HS-27A (cell line): ENCODE measurements at places on chromosomes 7 and 10.

- DNase-seq = no peak
Measured at GRCh38 chr7:121278120-121279021, 50.4 kb upstream of the WNT16 start.

DNA sequence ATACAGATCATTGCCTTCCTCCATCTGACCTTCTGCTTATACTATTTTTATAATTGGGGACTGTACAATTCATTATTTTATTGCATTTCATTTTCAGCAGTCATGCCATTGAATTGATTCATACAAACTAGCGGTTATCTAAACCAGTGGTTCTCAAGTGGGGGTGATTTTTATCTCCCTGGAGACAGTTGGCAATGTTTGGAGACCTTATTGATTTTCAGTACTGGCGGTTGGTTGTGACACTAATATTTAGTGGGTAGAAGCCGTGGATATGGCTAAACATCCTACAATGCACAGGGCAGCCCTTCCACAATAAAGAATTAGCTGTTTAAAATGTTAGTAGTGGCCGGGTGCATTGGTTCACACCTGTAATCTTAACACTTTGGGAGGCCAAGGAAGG, 765.9 kb downstream of the LRMDA start:
- no peak for DNase-seq

DNA sequence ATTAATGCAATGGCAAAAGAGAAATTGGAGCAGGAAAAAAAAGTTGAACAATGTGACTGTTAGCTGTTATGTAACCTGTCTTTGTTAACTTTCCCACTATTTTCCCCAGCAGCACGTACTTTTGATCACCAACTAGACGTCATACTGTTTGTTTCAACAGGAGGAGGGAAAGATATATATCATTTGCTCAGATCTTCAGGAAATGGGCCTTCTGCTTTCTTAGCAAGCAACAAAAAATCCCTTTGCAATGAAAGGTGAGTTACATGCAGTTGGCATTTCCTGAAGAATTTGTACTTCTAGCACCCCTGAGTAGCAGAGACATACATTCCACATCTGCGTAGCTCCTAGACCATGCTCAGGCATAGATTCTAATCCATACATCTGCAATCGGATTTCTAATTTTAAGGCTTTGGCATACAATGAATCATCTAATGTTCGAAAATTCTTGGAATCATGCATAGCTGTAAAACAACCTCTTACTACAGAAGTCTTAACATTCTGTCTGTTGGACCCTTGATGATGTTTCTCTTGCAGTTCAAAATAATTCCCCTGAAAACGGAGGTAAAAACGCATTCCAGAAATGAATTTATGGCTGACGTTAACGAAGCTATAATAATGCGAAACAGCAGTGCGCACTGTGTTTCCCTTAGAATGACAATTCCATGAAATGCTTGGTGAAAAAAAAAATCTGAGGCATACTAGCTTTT, 286.9 kb upstream of the MGMT start:
- DNase-seq = no peak

- DNase-seq = no peak
Measured at GRCh38 chr7:45089341-45089891, 647 bp upstream of the NACAD start.

GRCh38 chr10:31393844-31394243, 74.8 kb downstream of the ZEB1 start:
- no peak for DNase-seq

- DNase-seq = no peak
Measured at GRCh38 chr10:106972381-106972780, 192.1 kb downstream of the SORCS1 start.

- no peak for DNase-seq
Measured at GRCh38 chr7:151386301-151387160, 23.3 kb downstream of the WDR86 start.

DNA sequence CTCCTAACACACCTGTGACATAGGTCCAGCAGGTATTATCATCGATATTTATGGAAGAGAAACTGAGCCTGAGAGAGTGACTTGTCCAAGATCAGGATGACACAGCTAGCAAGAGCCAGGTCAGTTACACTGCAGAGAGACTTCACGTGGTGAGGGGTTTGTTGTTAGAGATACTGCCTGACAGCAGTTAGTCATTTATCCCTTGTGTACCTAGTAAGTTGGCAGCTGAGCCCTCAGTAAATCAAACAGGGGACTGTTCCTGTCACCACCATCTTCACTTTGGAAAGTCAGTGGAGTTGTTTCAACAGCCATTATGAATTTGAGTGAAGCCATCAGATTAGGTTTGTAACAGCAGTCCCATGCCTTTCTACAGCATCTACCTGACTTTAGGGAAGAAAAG, 87.5 kb upstream of the GATA3 start:
- no peak for DNase-seq

GRCh38 chr10:14296065-14296709, 34.5 kb downstream of the FRMD4A start:
- no peak for DNase-seq

DNA sequence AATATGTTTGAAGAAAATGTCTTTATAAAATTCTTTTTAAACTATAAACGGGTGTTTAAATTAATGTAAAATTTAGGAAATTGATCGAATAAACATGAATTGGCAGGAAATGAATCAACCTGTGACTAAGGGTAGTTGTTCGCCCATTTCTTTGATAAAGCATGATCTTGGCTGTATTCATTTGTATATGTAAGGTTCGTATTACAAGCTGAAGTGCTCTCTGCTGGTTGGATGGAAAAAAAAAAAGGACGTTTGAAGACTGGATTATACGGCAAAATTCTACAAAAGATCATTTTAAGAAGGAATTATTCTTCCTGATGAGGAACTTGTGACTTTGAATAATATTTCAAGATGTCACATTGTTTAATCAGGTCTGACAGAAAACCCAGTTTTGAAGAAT, 185.4 kb upstream of the ANK3 start:
- no peak for DNase-seq

DNA sequence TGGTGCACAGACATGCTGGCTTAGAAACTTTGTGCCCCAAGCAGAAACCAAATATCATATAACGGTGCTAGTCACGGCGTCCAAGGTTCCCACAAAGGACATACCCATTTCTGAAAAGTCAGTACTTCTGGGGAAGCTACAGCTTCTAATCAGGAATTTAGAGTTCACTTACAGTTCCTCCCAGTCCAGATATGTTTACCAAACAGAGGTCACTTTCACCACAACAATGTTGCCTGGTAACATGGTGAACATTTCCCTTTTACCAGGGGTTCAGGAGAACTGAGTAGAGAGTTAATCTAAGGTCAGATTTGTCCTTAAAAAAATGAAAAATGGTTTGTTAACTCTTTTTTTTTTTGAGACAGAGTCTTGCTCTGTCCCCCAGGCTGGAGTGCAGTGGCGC, 265.9 kb upstream of the MKLN1 start:
- no peak for DNase-seq

DNA sequence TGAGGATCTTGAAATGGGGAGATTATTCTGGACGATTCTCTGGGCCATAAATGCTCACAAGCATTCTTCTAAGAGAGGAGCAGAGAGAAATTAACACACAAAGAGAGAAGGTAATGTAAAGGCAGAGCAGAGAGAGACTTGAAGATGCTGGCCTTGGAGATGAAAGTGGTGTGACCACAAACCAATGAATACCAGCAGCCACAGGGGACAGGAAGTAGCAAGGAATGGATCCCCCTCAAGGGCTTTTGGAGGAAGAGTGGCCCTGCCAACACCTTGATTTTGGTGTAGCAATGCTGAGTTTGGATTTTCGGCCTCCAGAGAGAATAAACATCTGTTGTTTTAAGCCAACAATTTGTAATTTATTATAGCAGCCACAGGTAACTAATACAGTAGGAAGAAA, 1155.6 kb downstream of the TYW1 start:
- no peak for DNase-seq

DNA sequence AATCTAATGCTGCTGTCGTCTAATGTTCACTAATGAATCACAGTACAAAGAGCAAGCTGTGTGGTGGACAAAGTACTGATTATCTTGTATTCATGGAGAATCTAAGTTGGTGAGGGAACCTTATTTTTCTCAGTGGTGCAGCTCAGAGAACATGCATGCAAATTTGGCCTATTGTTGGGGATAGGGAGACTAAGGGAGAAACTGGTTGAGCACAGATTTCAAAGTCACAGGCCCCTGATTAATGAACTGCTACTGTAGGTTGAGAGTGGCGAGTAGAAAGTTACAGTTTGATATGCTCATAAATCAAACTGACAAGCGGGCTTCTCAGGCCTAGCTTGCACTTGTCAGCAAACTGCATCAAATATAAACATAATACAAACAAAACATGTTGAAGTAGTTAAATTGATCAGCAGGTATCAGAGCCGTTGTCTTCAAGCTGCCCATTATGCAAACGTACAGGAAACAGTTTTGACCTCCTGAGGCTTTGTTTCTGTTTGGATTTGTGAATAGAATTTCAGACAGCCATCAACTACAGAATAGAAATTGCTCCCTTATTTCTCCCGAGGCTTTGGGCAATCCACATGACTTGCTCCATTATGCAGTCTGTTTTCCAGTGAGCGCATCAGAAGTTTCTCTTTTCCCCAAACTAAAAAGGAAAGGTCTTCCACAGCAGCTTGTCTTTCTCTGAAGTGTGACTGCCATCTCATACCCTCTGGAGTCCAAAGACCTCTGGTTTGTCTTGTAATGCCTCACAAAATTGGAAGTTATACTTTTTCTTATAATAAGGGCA, 215.8 kb downstream of the FOXP2 start:
- no peak for DNase-seq

DNA sequence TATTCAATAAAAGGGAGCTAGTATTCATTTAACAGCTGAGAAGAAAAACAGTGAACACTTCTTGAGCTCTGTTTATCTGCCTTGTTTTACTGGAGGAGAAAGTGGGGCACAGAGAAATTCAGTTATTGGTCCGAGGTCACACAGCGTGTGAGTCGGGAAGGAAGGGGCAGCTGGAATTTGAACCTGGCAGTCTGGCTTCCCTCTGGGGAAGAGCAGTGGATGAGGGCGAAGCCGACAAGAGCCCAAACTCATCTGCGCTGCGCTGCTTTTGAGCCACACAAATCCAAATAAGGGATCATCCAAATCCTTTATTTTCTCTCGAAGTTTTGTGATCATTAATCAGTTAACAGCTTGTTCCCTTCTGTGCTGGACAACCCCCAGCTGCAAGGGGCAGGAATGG, 23.7 kb upstream of the PFKFB3 start:
- DNase-seq = no peak

GRCh38 chr10:70738006-70738760, 47.0 kb downstream of the TBATA start:
- DNase-seq = no peak

- no peak for DNase-seq
Measured at GRCh38 chr10:4719036-4719435, 107.0 kb upstream of the AKR1E2 start.

DNA sequence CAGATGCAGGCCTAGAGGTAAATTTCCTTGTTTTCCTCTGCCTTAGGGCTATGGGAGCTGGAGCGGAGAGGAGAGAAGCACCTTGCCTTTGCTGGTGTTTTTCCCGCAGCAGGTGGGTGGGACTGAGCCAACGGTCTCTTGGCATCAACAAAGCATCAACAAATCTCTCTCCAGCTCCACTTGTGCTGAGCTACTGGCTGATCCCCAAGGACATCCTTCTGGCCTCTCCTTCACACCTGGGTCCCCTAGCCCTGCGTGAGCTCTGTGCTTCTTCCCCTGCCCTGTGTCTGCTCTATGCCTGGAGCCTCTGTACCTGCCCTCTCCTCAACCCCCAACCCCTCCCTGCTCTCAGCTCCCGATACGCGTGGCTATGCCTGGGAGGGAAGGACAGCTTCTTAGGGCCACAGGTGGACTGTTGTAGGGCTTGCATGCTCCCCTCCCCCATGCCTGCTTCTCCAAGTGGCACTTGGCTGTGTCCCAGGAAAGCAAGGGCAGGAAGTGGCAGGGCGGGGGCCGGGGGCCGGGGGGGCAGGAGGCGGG, 3.2 kb upstream of the CLDN4 start:
- no peak for DNase-seq

- no peak for DNase-seq
Measured at GRCh38 chr7:126016722-126017121, 1087.1 kb upstream of the POT1 start.

DNA sequence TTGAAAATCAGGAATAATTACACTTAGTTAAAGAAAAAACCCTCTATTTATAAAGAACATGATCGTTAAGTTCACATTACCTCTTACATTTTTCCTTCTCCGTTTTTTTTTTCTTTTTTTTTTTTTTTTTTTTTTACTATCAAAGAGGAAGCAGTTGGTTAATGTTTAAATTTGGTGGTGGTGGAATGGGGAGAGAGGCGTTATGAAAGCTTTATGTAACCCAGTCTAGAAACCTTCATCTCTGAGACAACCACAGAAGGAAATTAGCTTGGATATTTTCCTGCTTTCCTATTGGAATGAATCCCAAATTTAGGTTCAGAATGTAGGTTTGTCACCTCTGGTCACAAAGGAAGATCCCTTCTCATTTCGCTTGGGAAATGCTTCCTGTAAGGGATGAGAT, 31.5 kb upstream of the LHFPL3 start:
- DNase-seq = no peak

GRCh38 chr10:93921338-93921737, 27.6 kb downstream of the SLC35G1 start:
- DNase-seq = no peak

DNA sequence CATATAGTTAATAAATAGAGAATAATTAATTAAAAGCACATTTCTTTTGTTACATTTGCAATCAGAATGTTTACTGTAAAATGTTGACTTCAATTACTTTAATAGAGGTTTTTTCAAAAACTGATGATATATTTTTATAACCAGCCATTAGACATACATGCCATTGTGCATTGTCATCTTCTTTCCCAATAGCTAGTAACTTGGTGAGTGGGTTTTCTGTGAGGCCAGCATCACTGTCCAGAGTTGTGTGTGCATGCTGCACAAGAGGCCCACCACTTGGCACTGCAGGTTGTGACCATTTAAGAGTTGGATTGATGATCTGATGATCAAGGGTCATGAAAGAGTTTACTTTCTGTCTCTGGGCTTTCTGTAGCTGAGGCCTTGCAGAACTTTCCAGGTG, 46.5 kb downstream of the TFEC start:
- no peak for DNase-seq

GRCh38 chr10:98510412-98510995, 63.8 kb upstream of the HPS1 start:
- no peak for DNase-seq

DNA sequence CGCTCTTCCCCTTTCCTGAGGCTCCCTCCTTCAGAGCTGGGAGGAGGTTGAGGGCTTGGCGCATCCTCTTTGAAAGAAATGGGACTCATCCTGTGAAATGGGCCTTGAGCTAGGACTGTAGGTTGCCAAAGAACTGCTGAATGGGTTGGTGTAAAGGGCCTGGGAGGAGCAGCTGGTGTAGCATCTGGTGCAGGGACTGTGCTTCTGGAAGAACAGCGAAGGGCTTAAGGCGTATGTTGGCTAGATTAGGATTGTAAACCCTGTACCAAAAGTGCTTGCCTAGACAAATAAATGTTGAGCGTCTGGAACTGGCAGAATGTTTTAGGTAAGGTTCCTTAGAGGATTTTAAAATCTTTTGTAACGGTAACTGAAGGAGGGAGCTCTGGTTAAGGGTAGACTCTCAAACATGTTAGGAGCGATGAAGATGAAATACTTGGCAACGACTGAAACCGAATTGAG, 563 bp downstream of the STAM start:
- DNase-seq = no peak
